ENCODE measurements at places on chromosomes 12 and 14. TPM values are rescaled to one million over a fixed set of nuclear protein-coding genes. Genes with fewer than 3 reads are reported as not detected.

CNIH1 gene
- total RNA-seq: 71.9 TPM

KRT81 gene
- total RNA-seq: not detected

MANSC1 gene
- total RNA-seq: 2.0 TPM

FGF6 gene
- not detected for total RNA-seq

MMP14 gene
- total RNA-seq: 162 TPM

RNASE3 gene
- not detected for total RNA-seq

COPS7A gene
- total RNA-seq: 25.9 TPM

KRT73 gene
- total RNA-seq: not detected

SLC38A4 gene
- total RNA-seq: 0.98 TPM

TGM1 gene
- total RNA-seq: 4.2 TPM

SLC2A13 gene
- total RNA-seq: 5.2 TPM

CMAS gene
- total RNA-seq: 47.9 TPM

CARMIL3 gene
- 108 TPM for total RNA-seq

RBMS2 gene
- 10.2 TPM for total RNA-seq

RD3L gene
- total RNA-seq: not detected

HOXC6 gene
- total RNA-seq: 0.32 TPM

DEPDC4 gene
- total RNA-seq: 2.0 TPM

AICDA gene
- total RNA-seq: not detected

PLEKHG7 gene
- not detected for total RNA-seq

FAM216A gene
- 21.7 TPM for total RNA-seq

STX2 gene
- total RNA-seq: 76.5 TPM

TMPRSS12 gene
- total RNA-seq: not detected

TMEM63C gene
- 39.9 TPM for total RNA-seq

SSPN gene
- total RNA-seq: 0.91 TPM

NXPH4 gene
- 10.5 TPM for total RNA-seq

FOXN4 gene
- 0.61 TPM for total RNA-seq

RHOF gene
- 31.1 TPM for total RNA-seq

PDE3A gene
- 1.3 TPM for total RNA-seq

GOLGA5 gene
- 28.2 TPM for total RNA-seq

CLEC6A gene
- total RNA-seq: not detected
